ENCODE measurements at places on chromosomes 12 and 14.
A peak's percentile ranks its signal among the peaks of the same experiment; 100 is the strongest.

GRCh38 chr12:77559400-77560074 is 271.2 kb upstream of the NAV3 start:
- no peak for DNase-seq

- peak; percentile 48 for DNase-seq
Observed at GRCh38 chr12:4153343-4153892, 120.1 kb upstream of the CCND2 start.

- DNase-seq = no peak
Observed at GRCh38 chr12:9333161-9333560, 125.0 kb upstream of the PZP start.

DNA sequence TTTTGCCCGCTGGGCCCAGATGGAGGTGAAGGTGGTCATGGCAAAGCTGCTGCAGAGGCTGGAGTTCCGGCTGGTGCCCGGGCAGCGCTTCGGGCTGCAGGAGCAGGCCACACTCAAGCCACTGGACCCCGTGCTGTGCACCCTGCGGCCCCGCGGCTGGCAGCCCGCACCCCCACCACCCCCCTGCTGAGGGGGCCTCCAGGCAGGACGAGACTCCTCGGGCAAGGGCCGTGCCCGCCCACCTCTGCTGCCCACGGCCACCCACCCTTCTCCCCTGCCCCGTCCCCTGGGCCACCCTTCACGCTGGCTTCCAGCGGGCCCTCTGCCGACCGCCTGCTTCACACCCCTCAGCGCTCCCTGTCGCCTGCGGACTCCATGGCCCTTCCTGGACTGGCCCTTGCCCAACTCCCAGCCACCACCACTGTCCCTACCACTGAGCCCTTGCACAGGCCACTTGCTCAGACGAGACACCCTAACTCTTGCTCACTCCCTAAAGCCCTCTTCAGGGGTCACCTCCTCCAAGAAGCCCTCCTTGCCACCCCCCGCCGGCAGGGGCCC is 42.5 kb downstream of the CYP46A1 start:
- no peak for DNase-seq

DNA sequence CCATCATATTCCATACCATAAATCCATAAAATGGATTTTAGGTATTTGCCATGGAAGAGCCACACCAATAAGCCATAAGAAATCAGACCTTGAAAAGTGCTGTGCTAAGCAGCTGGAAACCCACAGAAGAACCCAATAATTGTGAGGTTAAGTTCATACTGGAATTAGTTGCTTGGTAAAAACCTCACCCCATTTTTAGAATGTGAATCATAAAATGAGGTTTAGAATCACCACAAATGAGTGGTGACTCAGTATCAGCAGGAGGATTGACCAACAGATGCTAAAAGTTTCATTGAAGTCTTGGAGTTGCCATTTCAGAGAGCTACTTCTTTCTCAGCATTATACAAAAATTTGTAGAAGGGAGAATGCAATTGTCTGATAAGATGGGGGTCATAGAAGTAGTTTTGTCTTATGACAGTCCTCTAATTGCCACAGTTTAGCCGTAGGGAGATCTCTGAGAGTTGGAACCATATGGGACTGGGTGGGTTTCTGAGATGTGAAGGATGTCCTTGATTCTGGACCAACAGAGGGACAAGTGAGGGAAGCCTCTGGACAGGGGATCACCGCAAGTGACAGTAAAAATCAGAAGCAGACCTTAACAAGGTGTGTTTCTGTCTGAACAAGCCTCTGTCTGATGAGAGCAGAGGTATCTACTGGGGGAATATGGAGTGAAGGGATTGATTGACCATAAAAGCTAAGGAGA is 1.4 kb upstream of the STON2 start:
- no peak for DNase-seq

- DNase-seq = no peak
Observed at GRCh38 chr12:22276867-22277266, 57.6 kb downstream of the ST8SIA1 start.

- no peak for DNase-seq
Observed at GRCh38 chr14:61341275-61342206, 20.2 kb downstream of the PRKCH start.

GRCh38 chr12:121365416-121366062 is 13.3 kb upstream of the ANAPC5 start:
- no peak for DNase-seq

GRCh38 chr12:48973941-48974673 is 2.6 kb upstream of the WNT10B start:
- DNase-seq = no peak

- no peak for DNase-seq
Observed at GRCh38 chr14:53391156-53391555, 238.0 kb upstream of the DDHD1 start.

DNA sequence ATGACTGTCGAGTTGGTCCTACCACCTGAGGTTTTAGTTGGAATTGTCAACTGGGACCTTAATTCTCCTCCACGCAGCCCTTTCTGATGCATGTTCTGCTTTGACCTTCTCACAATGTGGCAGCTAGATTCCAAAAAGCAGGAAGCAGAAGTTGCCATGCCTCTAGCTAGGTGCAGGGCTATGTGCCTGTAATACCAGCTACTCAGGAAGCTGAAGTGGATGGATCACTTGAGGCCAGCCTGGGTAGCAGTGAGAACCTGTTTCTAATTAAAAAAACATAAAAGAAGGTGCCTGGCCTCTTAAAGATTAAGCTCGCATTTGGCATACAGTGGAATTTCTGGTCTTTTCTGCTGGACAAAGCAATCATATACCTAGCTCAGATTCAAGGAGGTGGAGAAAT is 77.1 kb downstream of the FGD4 start:
- DNase-seq = no peak

- no peak for DNase-seq
Observed at GRCh38 chr12:53518381-53518780, 11.1 kb upstream of the NPFF start.

DNA sequence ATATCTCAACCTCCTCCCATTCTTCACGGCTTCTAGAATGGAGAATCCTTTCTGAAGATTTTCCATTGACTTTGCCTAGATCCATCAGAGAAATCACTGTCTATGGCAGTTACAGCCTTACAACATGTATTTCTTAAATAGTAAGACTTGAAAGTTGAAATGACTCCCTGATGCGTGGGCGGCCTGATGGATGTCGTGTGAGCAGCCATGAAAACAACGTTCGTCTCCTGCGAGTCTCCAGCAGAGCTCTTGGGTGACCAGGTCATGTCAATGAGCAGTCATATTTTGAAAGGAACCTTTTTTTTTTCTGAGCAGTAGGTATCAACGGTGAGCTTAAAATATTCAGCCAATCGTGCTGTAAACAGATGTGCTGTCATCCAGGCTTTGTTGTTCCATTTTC is 139.9 kb upstream of the C14orf180 start:
- no peak for DNase-seq

DNA sequence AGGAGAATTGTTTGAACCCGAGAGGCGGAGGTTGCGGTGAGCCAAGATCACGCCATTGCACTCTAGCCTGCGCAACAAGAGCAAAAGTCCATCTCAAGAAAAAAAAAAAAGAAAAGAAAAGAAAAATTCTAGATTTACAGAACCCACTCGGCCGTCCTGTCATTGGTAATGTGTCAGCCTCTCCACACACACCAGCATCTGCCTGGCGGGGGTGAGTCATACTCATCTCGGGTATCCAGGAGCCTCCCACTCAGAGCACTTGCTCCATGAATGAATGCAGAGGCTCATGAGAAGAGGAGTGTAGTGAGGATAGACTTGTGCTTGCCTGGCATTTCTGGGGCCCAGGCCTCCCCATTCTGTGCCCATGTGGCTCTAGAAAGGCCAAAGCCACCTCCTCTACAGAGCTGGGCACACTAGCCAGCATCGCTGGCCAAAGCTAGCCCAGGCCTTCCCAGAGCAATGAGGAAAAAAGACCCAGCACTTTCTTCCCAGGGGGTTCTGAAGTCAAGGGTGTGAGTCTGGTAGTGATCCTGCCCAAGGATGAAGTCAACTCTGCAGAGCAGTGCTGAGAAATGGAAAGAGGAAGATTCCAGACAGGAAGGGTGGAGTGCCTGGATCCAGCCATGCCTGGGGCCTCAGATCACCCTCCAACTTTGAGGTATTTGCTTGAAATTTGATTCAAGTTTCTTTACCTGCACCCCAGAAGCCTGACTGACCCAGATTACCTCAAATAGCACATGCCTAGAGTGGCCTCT is 31.2 kb upstream of the KLC1 start:
- DNase-seq = no peak

GRCh38 chr14:80498533-80498932 is 287.2 kb upstream of the DIO2 start:
- DNase-seq = no peak

DNA sequence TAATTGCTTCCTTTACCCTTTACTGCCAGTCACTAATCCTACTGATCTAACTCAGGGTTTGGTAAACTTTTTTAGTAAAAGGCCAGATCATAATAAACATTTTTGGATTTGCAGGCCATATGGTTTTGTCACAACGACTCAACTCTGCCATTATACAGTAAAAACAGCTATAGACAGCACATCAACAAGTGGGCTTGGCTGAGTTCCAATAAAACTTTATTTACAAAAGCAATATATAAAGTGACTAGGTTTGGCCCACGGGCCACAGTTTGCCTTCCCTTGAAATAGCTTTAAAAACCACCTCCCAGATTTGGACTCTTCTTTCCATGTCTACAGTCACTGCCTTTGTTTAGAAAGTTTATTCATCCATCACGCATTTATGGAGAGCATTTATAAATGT is 146.9 kb downstream of the NTF3 start:
- DNase-seq = no peak

- no peak for DNase-seq
Observed at GRCh38 chr12:55955800-55956508, 9.9 kb downstream of the PMEL start.

DNA sequence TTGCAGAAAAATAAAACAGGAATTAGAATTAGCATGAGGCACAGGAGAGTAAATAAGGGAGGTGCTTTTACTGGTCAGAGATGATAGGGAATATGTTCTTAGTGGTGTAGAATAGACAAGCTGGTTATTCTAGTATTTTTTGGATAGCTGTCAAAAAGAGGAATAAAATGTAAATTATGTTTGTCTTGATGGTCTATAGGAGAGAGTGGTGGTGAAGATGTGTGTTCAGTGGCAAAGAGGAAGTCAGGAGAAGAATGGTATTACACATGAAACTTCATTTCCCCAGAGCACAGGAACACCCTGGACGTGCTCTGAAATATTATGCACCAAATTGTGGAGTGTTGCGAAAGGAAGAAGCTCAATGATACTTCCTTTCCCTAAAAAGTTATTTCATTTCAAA is 27.8 kb downstream of the MUCL1 start:
- no peak for DNase-seq

DNA sequence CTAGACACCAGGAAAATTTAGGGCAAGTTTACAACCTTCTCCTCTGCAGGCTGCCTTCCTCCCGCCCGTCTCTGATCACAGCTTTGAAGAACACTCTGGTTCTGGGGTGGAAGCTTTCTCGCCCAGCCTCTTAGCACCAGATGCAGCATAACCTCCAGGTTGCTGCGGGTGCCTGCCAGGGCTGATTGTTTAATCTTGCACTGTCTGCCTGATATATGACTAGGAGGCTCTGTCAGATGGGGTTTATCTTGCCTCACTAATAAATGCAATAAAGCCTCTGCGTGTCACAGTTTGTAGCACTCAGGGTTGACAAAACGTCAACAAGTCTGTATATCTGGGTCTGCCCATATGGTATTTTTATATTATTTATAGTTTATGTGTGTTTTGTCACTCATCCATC is 388.2 kb downstream of the FUT8 start:
- no peak for DNase-seq

DNA sequence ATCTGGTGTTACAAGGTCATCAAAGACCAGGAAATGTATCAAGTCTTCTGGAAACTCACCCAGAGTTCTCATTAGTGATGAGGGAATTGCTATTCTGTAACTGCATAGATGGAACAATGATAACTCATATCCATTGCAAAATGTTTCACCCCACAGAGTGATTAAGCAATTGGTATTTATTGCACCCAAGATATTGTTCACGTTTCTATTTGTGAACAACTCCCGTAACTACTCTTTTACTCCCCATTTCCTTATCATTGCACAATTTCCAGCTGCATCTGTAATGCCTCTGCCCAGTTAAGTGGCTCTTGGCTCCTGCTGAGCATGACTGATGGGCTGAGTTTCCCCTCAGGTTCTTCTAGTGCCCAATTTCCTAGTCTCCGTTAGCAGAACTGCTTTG is 108.7 kb upstream of the PRICKLE1 start:
- DNase-seq = no peak

GRCh38 chr12:94418517-94418916 is 41.1 kb downstream of the CEP83 start:
- DNase-seq = no peak

GRCh38 chr12:121513464-121514183 is 67.2 kb downstream of the KDM2B start:
- no peak for DNase-seq
